ENCODE measurements at places on chromosomes 12 and 14.

- DNase-seq: no peak
Observed at GRCh38 chr14:103427485-103428443, 42.5 kb downstream of the MARK3 start.

DNA sequence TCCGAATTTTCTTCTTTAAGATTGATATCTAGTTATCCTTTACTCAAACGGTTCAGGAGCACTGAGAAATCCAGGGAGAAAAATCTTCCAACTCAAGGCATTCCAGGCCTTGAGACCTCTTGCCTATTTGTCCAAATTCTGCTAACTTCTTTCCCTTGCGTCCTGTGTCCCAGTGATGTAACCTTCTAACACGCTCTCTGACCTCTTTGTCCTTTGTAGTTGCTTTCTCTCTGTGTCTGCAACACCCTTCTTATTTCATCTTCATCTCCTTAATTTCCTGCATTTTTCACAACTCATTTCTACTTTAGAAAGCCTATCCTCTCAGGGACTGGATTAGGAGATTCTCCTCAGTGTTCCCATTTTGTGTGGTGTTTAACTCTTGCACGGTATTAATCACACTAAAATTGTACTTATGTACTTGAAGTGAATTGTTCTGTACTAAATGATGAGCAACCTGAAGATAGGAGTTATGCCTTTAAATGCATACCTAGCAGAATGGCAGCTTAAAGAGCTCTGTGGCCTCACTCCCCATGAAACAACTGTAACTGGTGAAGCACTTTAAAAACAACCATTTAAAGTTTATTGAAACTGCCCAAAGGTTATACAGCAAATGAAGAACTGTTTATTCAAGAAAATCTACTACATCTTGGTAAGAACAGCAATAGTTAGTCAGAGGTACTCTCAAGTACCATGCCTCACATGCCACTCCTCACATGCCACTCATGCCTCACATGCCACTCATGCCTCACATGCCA is 7.4 kb upstream of the SNAPC1 start:
- DNase-seq: no peak

DNA sequence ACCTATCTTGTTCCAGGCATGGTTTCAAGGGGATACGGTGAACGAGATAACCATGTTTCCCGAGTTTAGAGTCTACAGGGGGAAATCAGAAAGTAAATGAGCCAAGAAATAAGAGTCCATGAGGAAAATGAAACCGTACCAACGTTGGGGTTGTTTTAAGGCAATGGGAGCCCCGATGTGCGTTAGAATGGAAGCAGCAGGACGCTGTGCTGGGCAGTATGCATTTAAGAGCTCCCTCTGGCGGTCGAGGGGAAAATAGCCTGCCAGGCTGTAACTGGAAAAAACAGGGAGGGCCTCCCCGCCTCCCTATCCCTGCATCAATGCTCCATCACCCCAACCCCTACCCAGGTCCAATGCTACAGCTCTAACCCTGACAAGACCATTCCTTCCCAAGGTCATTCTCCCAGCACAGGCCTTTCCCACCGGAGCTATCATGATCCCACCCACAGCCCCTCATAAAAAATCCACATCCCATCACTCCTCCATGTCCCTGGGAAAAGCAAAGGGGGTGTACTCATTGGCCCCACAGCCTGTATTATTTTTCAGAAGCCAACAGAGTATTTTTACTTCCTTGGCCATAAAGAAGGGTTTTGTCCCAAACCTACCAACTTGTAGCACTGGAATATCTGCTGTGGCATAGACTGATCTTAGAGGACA is 226.3 kb upstream of the NOS1 start:
- peak; percentile 16 for DNase-seq

DNA sequence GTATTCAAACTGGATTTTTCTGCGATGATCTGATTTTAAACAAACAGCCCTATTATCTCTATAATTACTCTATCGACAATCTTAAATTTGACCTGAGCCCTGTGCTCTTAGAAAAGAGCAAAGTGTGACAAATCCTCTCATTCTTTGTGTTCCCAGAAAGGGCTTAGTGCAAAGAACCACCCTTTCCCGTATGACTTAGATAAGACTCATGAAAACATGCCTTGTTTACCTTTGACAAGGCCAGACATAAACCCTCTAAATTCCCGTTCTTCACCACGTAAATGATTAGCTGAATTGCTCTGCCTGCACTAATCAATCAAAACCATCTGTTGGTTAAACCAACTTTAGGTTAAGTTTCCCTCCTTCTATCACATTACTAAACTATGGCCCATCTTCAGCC is 285.7 kb upstream of the SEL1L start:
- no peak for DNase-seq

- peak; percentile 34 for DNase-seq
Observed at GRCh38 chr12:80946591-80946990, 8.9 kb upstream of the LIN7A start.

GRCh38 chr12:120534703-120535655 is 823 bp downstream of the RNF10 start:
- peak; percentile 27 for DNase-seq

DNA sequence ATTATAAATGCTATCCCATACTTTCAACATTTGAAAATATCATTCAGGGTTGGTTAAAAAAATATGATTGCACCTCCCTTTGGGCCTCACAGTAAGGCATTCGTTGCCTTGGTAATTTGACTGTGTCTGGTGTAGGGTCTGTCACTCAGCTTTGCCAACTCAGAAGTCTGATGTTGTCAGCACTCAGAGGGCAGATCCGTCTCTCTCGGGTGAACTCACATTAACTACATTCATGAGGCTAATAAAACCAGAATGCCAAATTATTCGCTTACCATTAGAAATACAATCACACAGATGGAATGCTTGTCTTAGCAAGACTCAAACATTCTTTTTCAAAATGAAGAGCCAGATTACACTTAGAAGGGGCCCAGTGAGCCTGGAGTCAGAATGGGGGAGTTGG is 53.0 kb downstream of the NPAS3 start:
- no peak for DNase-seq

GRCh38 chr14:105710119-105711043 is 184.0 kb downstream of the TMEM121 start:
- no peak for DNase-seq

DNA sequence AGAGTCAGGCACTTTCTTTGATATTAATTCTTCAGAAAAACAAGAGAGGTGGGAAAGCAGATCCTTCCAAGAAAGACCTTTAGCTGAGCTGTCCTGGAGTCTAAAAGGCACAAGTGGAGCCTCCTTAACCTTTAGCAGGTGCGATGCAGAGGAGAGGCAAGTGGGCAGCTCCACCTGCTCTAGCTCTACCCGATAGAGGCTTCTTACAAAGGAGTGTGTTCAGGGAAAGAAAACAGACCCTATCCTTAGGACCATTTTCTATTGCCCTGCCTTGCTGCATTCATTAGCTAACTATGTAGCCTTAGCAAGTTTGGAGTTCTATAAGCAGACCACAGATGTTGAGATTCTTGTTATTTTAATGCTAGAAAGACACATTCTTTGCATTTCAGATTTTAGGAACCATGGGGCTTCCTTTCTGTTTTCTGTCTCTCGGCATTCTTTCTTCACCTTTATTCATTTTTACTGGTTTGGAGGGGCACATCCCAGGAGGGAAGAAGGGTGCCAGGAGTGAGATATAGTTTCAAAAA is 214.5 kb downstream of the EGLN3 start:
- no peak for DNase-seq

- DNase-seq: no peak
Observed at GRCh38 chr12:15848606-15849005, 33.6 kb upstream of the STRAP start.

- no peak for DNase-seq
Observed at GRCh38 chr12:55642669-55643068, 6.0 kb downstream of the OR10P1 start.

DNA sequence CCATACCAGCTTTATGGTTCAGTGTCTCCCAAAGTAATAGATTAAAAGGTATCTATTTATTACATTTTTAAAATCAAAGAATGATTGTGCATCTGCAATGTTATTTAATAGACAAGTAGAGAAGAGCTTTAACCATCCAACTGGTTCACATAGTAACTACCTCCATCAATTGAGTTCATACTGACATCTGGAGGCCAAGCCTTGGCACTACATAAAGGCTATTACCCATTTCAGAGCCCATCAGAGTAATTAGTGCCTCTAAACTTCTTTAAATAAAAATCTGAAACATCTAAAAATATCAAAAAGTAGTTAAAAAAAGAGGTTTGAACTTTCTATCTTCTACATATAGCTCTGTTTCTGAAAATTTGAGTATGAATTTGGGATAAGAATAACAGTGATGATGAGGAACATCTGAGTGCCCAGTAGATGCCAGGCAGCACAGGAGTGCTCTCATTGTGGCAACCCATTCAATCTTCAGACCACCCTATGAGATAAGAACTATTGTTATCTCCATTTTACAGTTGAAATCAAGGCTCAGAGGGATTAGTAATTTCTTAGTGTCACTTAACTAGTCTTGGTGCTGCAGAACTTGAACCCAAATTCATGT is 132.9 kb upstream of the DAAM1 start:
- DNase-seq: peak; percentile 45

- no peak for DNase-seq
Observed at GRCh38 chr12:83769151-83769550, 1082.4 kb downstream of the TMTC2 start.

DNA sequence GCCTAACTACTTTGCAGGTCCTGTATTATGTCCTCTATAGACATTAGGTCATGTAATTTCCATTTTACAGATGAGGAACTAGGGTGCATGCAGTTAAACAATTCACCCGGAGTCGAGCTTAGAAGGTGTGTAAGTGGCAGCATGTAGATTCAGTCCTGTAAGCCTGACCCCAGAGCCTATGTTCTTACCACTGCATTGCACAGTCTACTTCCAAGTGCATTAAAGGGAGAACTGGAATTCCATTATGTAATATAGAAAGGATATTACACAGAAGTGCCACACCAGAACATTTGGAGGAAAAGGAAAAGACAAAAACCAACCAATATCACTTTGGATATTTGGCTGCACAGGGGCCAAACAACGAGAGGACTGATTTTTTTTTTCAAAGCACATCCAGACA is 1.2 kb downstream of the GLT8D2 start:
- no peak for DNase-seq

DNA sequence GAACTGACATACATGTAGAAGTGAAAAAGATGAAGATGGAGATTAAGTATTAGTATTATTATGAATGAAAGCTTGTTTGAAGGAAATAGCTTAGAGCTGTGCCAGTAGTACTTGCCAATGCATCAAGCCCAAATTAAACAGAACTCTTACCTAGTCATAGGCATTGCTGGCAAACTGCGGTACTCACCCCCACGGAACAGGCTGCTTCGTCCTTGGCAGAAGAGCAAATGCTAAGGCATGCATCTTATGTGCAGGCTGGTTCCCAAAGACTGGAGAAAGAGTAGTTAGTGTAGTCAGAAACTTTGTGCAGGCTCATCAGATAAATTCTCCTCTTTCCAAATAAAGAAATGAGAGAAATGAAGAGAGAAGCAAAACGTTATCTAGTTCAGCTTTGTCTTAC is 134.8 kb downstream of the CCDC59 start:
- DNase-seq: no peak

DNA sequence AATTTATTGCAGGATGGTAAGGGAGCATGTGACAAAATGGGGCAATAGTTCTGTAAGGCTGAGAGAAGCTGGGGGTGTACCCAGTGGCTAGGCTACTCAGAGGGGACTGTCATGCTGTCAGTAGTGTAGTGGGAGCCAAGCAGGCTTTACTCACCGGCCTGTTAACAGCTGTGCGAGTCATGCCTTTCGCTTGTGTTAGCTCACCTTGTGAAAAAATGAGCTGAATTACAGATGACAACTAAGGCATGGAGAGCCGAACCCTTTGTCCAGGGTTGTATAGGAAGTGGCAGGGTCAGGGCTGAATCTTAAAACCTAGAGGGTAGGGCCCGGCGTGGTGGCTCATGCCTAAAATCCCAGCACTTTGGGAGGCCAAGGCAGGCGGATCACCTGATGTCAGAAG is 37.9 kb downstream of the SH2B3 start:
- no peak for DNase-seq

GRCh38 chr12:68978678-68979077 is 45.7 kb upstream of the CPM start:
- DNase-seq: peak; percentile 75

DNA sequence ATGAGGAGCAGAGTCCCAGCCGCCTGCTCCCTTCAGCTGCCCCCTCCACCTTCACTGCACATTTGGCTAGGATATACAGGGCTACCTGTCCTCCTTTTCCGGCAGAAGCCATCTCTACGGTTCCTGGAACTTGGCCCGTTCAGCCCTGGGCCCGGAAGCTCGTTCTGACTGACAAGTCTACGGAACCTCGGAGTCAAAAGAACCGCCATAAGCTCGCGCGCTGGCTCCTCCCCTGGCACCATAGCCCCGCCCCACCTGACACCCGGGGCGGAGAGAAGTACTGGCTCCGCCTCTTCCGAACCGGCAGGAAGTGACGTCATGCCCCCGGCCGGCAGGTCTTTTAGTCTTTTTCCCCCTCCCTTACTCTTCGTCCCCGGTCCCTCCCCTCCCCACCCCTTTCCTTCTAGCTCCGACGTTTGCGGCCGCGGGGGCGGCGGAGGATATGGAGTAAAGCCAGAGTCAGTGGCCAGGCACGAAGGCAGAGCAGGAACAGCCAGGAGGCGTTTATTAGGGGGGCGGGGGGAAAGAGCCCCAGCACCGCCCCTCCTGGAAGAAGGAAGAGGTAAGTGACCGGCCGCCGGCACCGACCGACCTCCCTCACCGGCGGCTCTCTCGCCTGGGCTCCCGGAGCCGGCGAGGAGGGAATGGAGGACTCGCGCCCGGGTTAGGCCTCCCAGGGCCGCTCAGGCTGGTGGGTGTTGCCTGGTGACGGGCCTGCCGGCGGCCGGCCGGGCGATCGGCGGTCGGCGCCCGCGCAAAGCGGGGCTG is at the start of the genes DEPDC4 and SCYL2:
Gene DEPDC4 (minus strand): TSS at position 245 of the 768 bp plus-strand sequence. CDS start 3 bp downstream, at position 242.
Gene SCYL2 (plus strand): TSS at position 343 of the 768 bp plus-strand sequence. CDS start 15,794 bp downstream, outside the sequence.
- peak; percentile 94 for DNase-seq

GRCh38 chr14:20302042-20302755 is 3.6 kb downstream of the TTC5 start:
- DNase-seq: no peak

GRCh38 chr12:111812881-111813741 is 28.9 kb upstream of the MAPKAPK5 start:
- DNase-seq: peak; percentile 78

DNA sequence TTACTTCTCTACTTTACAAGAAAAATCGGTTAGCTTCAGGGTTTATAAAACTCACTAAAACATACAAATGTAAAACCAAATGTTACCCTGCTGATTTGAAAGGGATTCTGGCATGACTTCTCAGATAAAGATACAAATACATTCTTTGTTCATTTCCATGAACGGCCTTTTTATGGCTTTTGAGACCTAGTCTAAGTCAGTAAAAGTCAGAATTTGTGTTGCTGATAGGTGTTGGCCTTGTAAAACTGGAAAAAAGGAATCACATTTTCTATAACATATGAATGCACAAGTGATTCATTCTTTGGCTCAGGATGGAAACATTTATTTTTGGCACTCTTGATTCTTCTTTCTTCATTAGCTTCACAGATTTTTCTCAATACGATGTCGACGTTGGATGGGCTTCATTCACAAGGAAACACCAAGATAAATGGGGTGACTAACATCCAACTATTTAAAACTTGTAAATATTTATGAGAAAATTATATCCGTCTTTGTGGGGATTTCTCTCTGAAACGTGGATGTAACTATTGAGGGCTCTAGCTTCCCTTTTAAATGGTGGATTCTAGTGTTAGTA is 27.0 kb upstream of the CPM start:
- no peak for DNase-seq
